ENCODE measurements at places on chromosomes 5 and 9. TPM values are rescaled to one million over a fixed set of nuclear protein-coding genes. Genes with fewer than 3 reads are reported as not detected.
A peak's percentile ranks its signal among the peaks of the same experiment; 100 is the strongest.

Gene SEMA4D
- polyA plus RNA-seq = 23.3 TPM

Gene COX7C
- polyA plus RNA-seq = 754 TPM

Gene GABRA1
- polyA plus RNA-seq = not detected

Gene IFNA2
- polyA plus RNA-seq = not detected

Gene RPL7A
- 2,303 TPM for polyA plus RNA-seq

Gene PCDHA4
- polyA plus RNA-seq = 0.12 TPM

DNA sequence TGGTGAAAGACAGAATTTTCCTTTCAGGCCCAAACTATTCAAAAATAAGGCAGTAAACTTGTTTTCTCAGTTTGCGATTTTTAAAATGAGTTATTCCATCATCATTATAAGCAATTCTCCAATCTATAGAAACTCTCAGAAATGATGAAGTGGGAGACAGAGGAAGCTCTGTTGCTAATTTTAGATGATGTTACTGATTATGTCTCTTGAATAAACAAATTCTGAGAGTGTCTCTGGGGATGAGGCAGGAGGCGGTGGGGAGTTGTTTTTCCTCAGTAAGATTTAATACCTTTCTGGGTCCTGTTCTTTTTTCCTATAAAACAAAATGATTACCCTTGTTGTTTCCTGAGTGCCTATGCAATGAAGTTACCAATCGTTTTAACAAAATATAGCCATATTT, 43.9 kb upstream of the TEX48 start:
- no peak for DNase-seq

DNA sequence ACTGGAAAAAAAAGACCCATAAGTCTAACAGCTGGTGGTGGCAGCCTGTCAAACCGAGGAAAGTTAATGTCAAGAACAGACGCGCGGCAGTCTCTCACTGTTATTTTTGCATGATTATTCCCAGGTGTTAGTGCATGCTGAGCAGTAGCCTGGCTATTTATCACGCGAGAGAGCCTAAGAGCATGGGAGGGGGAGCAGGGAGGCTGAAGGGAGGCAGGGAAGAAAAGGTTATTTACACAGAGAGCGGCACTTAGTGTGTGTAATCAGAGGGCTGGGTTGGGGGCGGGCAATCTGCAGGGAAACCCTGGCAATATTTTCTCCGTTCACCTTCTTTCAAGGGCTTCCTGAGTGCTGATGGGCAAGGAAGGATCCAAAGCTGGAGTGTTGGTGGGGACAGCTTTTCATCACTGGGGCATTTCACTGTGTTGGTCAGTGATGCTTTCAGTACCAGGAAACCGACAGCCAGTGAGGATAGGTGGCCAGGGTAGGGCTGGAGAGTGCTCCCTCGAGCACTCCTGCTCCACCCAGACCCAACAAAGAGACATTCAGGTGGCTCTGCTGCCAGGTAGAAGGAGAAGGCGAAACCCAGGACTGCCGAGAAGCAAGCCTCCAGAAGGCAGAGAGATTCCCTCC, 39.6 kb downstream of the ZNF608 start:
- peak; percentile 89 for DNase-seq

DNA sequence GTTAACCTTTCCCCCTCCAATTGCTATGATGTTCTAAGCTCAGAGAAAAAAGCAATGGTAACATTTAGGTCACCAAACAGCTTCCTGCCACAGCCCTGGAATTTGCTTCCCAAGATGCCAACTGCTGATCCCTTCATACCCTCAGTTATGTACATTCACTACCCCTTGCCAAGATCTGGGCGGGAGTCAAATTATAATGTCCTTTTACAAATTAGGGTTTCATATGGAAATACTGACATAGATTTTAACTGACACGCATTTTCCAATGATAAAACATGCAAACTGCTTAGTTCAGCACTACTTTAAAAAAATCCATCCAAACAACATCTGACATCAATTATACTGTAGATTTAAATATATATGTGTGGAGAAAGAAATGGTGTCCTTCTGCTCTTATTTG, 5.0 kb downstream of the LOX start:
- no peak for DNase-seq

- no peak for DNase-seq
These were observed 23.4 kb downstream of the LARP1 start for GRCh38 chr5:154778534-154778933.

GRCh38 chr9:98107926-98108325, 11.1 kb downstream of the TRIM14 start:
- DNase-seq = no peak

GRCh38 chr5:91011029-91011428, 372.1 kb downstream of the ARRDC3 start:
- no peak for DNase-seq

DNA sequence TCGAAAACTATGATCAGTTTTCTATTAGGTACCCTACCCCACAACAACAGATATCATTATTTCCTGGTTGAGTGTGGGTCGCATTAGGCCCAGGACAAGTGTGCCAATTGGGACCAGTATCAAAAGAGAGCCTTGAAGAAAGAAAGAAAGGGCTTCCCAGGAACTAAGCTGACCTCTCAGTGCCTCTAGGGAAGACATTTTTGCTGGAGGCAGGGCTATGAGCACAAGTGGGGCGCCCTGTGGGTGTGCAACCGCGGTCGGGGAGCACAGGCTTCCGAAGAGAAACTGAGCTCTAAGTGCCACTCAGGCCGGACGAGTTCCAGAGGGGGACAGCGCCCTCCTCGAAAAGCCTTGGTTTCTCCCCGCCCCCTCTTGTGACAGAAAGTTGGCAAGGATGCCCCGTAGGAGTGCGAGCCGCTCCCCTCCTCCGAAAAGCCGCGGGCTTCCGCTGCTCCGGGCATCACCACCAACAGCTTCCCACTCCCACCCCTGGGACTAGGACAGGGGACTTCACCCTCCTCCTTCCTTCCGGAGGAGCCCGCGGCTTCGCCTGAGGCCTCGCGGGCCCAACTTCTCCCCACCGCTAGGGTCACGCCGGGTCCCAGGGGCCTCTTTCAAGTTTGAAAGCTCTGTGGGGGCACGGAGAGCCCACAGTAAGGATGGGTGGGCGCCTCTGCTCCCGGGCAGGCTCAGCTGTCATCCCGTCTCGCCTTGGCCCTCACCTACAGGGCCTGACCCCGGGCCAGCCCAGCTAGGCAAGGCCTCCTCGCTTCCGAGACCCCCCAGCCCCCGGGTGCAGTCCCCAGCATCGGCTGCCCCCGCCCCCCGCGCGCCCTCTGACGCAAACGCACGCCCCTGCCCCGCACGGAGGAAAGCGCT, 2.0 kb downstream of the NR2F1-AS1 start:
- no peak for DNase-seq

- DNase-seq = peak; percentile 30
These were observed 246.5 kb downstream of the PTPRD start for GRCh38 chr9:10366171-10366779.

DNA sequence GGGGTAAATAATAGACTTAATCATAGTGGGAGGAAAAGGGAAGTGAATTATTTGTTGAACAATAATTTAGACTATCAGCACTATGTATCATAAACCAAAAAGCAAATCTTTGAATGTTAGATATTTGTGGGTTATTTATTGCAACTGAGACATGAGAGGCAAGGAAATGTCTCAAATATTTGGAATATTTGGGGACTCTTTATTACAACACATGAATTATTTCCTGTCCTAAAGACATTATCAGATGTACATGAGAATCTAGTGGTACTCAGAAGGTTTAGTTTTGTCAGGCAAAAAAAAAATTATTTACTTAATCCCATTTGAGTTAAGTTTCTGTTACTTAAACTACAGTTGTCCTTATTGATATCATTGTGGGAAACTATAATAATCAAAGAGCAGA, 91.1 kb downstream of the TLR4 start:
- DNase-seq = no peak

DNA sequence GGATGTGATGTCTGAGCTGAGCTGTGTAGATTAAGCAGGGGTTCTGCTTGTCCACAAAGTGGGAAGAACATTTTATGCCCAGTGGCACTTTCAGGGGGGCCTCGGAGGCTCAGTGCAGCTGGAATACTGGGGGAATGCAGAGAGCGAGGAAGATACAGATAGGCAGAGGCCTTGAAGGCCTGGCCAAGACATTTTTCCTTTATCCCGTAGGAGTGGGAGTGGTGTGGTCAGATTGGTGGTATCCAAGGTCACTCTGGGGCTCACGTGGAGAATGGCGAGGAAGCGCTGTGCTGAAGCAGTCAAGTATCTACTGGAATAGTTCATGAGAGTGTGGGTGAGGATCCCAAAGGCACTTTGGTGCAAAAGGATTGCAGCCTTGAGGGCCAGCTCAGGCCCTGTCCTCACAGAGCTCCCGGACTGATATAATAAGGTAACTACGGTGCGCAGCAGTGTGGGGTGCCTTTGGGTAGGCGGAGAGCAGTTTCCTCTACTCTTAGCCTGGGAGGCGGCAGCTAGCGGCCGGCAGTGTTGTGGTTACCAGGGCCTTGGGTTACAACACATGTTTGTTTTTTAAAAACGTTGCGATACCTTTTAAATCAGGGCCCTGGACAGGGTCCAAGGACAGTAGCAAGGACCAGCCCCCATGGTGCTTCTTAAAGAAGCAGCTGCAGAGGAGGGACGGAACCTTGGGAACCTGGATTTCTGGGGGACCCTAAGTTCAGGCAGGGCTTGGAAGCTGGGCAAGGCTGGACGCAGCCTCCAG, 10.8 kb upstream of the CCDC69 start:
- peak; percentile 48 for DNase-seq

GRCh38 chr5:594226-594860, 17.8 kb upstream of the CEP72 start:
- DNase-seq = no peak
